ENCODE measurements at places on chromosomes 7 and 10. TPM values are rescaled to one million over a fixed set of nuclear protein-coding genes. Genes with fewer than 3 reads are reported as not detected.

Gene AKR1C1
- total RNA-seq, result 75.3 TPM

Gene SUN3
- total RNA-seq, result not detected

Gene CARD11
- not detected for total RNA-seq

Gene PRSS37
- total RNA-seq, result not detected

Gene HABP2
- total RNA-seq, result not detected

Gene CRYGN
- 0.16 TPM for total RNA-seq

Gene GBX1
- total RNA-seq, result not detected

Gene GIMAP7
- total RNA-seq, result not detected

Gene OR9A2
- total RNA-seq, result not detected

Gene SEMA3D
- 32.7 TPM for total RNA-seq

Gene KIF11
- 5.2 TPM for total RNA-seq

Gene FFAR4
- total RNA-seq, result not detected

Gene CPXM2
- total RNA-seq, result 16.8 TPM

Gene HTRA1
- total RNA-seq, result 428 TPM

Gene GDF10
- not detected for total RNA-seq

Gene MRLN
- total RNA-seq, result not detected

Gene GPNMB
- 284 TPM for total RNA-seq

Gene SPDYE2B
- total RNA-seq, result not detected

Gene EBF3
- total RNA-seq, result 2.7 TPM

Gene VPS37D
- total RNA-seq, result 3.6 TPM

Gene HOXA5
- total RNA-seq, result not detected

Gene ATOH7
- not detected for total RNA-seq

Gene ITPRID1
- not detected for total RNA-seq

Gene KIAA1217
- total RNA-seq, result 12.2 TPM

Gene SLC26A3
- total RNA-seq, result not detected

All from hair follicle dermal papilla cell (primary cell).